ENCODE measurements at places on chromosomes 2 and 18. TPM values are rescaled to one million over a fixed set of nuclear protein-coding genes. Genes with fewer than 3 reads are reported as not detected.

Gene DUSP19
- 14.1 TPM for total RNA-seq

DNA sequence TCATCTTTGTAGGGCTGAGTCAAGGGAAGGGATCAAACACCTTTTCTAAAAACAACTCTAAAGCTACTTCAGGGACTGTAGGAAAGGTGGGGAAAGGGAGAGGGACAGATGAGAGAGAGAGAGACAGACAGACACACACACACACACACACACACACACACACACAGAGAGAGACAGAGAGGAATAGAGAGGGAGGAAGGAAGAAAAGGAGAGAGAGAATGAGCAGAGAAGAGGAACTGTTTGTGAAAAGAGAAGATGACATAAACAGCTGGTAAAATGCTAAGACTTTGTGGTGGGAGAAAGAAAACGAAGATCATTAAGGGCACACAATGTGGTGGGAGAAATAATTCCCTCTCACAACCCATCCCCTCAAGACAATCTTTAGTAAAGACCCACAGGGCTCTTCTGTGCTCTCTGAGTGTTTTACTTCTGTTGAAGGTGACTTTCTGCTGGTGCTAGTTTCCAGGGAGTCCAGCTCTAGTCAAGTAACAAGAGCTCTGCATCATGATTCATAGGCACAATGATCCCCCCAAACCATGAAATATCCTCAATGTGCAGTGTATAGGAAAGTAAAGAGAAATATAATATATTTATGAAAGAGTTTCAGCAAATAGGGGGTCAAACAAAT lies 77.2 kb upstream of the STK17B start:
- DNase-seq, result no peak

DNA sequence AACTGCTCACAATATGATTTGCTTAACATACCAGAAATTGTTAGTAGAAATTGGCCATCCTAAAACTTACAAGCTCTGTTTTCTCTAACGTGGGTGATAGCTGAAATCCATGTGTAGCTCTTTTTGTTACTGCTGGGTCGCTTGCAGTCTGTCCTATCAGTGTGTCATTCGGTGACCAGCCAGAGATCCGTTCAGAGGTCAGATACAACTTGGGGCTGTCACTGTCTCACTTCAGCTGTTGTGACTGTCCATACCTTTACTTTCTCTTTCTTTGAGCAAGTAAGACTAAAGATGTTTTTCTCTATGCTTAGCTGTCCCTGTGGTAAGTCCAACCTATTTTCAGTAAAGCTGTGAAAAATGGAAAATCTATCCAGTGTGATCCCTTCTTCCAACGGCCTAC lies 282.9 kb upstream of the KCNH7 start:
- DNase-seq, result no peak

GRCh38 chr2:239752951-239753350 lies 272.2 kb downstream of the NDUFA10 start:
- DNase-seq, result no peak

DNA sequence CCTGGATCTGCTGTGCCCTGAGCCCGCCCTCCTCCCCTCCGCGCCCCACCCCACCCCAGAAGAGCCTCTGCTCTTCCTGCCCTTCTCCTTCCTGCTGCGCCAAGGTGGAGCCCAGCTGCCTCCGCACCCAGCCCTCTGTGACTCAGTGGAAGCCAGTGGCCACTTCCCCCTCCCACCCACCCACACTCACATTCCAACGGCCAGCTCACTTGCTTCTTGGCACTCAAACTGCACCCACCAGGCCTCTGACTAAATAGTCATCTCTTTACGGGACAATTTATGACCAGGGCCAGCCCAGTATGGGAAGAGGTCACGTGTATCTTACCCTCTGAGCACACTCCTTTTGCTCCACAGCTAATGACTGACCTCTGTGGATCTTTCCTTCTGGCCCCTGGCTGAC lies 150.4 kb upstream of the SLC1A4 start:
- DNase-seq, result peak; percentile 30

Data from thoracic aorta (tissue), 2 donors.